ENCODE measurements at places on chromosomes 7 and 10.
A peak's percentile ranks its signal among the peaks of the same experiment; 100 is the strongest.

DNA sequence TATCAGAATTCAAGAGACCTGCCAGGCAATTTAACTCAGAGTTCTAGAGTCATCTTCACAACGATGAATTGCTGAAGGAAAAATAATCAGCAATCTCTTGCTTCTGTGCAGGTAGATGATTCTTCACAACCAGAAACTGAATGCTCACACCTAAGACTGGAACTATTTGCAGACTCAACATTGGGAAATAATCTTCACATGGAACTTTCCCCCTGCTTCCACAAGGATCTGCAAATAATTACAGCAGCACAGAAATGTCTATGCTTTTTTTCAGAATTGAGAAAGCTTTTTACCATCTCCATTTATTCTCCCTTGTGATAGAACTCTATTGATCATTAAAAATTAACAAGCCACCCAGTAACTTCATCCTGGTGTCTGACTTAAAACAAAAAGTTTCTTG is 282.8 kb downstream of the AHR start:
- DNase-seq = no peak

- DNase-seq = no peak
Measured at GRCh38 chr10:82813856-82814255, 938.9 kb downstream of the NRG3 start.

GRCh38 chr7:85232068-85232467 is 45.2 kb upstream of the SEMA3D start:
- no peak for DNase-seq

- DNase-seq = no peak
Measured at GRCh38 chr7:33961948-33962347, 56.6 kb downstream of the BMPER start.

DNA sequence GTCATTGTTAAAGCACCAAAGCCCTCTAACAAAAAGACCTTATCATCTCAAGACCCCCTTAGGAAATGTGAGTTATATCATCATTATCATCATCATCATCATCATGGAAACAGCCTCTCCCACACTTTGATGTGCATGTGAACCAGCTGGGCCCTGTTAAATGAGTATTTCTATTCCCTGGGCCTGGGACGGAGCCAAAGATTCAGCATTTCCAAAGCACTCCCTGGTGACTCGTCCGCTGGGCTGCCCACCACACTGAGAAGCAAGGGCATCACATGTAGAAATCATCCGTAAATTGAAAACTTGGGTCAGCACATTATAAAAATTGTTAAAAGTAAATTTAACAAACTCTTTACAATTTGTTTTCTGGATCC is 88.6 kb downstream of the PTPRN2 start:
- DNase-seq = no peak

DNA sequence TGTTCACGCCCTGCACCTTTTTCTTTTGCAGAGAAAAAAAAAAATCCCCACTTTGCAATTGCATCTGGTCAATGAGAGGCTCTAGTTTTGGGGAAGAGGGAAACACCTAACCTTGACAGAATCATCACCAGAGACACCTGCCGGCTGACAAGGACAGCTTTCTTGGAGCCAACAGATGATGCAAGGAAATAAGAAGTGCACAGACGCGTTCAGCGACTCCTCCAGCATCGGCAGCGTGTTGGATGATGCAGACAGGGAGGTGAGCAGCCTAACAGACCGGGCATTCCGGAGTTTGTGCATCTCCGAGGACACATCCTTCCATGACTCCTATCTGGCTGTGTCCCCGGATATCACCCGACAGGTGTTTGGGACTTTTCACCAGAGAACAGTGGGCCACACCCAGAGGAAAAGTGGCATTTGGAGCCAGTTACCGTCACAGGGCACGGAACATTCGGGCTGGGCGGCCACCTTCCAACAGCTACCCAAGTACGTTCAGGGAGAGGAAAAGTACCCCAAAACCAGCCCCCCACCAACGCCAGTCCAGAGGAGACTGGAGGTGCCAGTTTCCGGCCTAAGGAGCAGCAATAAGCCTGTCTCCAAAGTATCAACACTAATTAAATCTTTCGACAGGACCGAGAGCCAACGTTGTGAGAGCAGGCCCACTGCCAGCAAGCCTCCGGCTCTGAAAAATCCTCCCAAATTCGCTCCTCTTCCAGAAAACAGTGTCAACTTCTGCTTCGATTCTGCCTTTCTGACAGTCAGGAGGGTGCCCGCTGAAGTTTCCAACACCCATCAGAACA is 23.6 kb downstream of the C10orf71 start:
- no peak for DNase-seq

DNA sequence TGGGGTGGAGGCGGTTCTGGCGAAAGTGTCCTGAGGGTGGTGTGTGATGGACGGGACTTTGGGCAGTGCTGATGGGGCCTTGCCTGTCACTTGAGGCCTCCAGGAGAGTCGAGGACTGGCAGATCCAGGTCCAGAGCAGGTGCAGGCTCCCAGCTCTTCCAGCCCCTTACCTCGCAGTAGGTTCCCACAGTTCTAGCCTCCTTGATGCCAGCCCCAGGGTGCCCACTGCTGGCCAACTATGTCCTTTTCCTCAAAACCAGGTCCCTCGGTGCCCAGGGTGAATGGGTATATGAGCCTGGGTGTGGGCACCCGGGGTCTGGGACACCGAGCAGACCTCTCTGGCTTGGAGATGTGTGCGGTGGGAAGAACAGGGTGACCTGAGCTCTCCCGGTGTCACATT is 8.3 kb downstream of the FAM20C start:
- no peak for DNase-seq

DNA sequence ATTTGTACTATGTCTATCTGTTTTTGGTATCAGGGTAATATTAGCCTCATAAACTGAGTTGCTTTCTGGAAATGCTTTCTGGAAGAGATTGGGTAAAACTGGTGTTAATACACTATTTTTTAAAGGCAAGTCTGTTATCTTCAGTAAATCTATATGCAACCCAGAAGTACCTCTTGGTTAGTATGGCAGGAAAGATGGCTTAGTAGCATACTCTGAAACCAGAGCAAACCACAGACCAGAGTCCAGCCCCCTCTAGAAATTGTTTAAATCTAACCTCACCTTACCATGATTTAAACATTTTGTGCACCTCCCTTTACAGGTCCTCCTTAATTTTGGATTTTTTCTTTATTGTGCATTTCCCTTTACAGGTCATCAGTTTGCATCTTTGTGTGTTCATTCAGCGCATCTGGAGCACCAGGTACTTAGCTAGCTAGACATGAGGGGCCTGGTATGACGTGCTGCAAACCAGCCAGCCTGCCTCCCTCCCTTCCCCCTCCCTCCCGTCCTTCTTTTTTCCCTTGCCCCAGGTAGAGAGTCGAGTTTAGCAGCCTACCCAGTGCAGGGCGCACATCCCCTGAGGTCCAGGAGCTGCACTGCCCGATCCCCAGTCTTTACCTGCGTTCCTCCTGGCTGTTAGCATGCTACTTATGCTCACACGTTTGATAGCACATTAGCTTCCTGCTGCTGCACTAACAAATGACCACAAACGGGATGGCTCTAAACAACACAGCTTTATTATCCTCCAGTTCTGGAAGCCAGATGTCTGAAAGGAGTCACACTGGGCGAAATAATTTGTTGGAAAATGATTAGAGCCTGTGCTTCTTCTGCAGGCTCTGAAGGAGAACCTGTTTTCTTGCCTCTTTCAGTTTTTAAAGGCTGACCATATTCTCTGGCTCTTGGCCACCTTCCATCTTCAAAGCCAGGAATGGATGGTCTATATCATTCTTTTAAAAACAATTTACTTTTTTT is 299.9 kb upstream of the HABP2 start:
- no peak for DNase-seq

- no peak for DNase-seq
Measured at GRCh38 chr7:33816106-33816505, 89.2 kb upstream of the BMPER start.

DNA sequence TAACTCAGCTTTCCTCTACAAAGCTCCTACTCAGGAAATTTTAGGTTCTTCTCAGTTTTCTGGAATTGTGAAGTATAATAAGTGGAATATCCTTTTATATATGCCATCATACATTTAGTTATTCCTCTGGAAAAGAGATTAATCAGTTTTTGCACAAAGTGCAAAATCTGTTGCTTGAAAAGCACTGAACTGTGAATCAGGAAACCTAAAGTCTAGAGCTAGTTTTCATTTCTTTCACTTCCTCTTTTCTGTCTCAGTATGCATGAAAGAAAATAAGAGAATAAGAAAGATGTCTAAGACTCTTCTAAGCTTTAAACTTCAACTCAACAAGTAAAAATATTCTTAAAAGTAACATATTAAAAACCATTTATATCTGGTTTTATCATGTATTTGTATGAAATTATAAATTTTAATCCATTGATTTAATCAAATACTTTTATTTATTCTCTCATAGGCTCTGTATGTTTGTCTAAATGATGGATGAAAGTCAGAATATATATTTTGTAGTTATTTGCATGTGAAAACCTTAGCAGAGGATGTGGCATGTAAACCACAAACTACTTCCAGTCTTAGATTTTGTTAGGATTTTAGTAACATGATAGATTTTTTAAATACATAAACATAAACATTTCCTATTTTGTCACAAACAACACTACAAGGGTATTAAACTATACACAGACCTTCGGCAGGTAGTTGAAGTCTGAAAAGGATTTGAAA is 1073.0 kb downstream of the XPNPEP1 start:
- no peak for DNase-seq

DNA sequence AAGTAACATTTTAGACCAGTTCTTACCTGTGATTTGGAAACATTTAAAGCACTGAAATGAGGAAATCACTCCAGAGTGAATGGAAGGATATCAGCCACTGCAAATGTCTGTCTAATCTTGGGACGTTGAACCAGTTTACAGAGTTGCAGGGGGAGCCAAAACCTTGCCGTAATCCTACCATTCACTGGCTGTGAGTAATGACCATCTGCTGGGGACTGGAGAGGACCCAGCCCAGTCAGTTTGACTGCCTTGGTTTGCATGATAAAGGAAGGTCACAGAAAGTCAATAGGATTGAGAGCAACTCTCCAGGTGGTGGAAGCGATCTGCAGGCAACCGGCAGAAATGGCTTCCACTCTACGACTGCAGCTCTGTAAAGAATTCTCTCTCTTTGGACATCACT is 167.2 kb downstream of the AKR1D1 start:
- DNase-seq = peak; percentile 82

DNA sequence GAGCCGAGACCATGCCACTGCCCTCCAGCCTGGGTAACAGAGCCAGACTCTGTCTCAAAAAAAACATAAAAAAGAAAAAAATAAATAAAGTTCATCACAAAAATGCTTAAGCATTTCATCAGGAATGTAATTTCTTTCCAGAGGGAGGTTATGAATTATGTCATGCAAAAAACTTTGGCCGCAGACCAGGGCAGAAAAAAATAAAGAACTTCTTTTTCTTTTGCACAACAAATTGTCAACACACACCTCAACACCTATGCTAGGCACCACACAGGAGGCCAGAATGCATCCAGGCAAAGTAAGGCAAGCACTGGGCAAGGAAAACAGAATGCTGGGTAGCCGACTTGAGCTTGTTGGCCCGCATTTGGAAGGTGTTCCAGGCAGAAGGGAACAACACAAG is 3.9 kb downstream of the C10orf62 start:
- DNase-seq = no peak

DNA sequence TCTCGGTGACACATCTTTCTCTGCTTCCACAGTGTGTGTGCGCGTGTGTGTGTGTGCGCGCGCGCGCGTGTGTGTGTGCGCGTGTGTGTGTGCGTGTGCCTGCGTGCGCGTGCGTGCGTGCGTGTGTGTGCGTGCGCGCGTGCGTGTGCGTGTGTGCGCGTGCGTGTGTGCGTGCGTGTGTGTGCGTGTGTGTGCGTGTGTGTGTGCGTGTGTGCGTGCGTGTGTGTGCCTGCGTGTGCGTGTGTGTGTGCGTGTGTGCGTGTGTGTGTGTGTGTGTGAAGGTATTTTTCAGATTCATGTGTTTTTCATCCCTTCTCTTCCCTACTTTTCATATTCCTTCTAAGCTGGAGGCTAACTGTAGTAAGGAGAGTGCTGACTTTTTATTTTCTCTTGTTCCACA is 148.4 kb downstream of the CREB5 start:
- no peak for DNase-seq

GRCh38 chr10:119030421-119031250 is 1.1 kb downstream of the NANOS1 start:
- no peak for DNase-seq

GRCh38 chr7:122770686-122771335 is 68.1 kb upstream of the RNF148 start:
- DNase-seq = peak; percentile 89

DNA sequence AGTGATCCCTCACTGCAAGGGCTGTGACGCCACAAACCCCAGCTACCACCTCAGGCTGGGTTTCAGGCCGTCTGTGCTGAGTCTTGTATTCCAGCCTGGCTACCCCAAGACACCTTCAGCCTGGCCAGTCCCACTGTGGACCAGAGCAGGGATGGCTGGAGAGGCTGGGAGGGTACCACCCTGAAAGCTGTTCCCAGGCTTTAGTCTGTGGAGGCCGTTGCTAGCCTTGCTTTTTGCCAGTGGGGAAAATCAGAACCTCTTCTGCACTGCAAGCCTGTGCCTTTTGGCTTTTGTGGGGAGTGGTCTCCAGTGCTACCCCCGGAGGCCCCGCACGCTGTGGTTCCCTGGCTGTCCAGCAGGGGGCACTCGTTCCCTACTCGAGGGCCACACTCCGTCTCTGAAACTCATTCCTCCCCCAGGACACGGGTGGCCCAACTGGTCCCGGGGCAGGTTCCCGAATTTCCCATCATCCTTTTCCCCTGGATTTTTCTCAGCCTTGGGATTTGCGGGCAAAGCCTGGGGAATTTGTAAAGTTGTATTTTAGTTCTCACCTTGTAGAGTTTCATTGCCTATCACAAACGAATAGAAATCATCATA is 128.4 kb upstream of the BTBD16 start:
- DNase-seq = no peak

DNA sequence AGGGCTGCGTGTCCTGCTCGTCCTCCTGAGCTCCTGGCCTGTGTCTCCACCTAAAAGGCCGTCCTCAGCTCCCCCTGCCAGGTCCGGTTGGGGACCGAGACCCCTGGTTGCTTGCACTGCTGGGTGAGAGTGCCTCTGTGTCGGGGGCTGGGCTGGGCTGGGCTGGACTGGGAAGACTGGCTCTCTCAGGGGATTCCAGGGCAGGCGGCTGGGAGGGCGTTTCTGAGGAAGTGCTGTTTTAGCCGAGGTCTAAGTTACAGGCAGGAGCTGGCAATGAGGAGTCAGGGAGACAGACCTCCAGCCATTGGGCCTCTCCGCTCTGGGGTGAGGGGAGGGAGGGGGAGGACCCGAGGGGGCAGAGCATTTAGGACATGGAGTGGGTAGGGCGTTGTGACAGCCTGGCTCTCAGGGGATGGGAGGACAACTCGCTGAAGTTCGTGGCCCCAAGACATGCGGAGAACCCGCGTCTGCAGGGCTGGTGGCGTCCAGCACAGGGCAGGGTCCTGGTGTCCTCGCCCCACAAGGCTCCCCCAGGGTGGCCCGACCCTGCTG is 20.9 kb downstream of the FOXK1 start:
- DNase-seq = no peak

DNA sequence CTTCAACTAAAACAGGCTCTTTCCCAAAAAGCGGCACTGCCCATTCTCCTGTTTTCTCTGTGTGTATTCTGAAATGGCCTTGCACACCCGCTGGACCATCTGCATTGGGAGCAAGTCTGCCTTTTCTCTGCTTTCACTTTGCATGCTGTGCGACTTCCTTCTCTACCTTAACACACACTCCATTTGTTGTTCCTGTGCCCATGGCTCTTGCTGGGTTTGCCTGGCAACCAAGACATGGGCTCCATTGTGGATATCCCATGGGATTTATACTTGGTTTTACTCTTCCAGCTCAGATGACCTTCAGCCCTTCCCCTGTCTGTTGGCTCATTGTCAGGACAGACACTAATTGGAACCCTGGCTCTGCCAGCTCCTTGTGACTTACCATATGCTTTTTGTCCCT is 465.3 kb downstream of the REEP3 start:
- no peak for DNase-seq

- no peak for DNase-seq
Measured at GRCh38 chr10:71597821-71598498, 121.6 kb downstream of the C10orf105 start.
